Stimulated activated CD4-positive, alpha-beta T cell treated with anti-CD3 and anti-CD28 coated beads, Interleukin-4, amount 100 ng/mL, for 24 hours (primary cell): ENCODE measurements at places on chromosomes 5 and 9.
A peak's percentile ranks its signal among the peaks of the same experiment; 100 is the strongest.

DNA sequence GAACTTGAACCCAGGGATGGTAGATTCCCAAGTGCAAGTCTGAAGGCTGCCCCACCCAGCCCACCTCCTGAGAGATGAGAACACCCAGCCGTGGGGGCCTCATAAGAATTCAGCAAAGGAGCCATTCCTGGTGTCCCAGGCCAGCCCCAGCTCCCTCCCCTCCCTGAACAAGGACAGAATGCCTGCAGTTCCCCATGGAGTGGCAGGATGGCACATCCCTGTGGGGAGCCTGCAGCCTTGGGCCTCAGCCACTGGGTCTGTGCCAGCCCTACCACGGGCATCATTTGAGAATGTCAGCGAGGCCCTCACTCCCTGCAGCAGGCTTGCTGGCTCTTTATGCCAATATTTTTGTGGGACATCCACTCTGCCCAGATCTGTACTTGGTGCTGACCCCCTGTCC lies 36.2 kb upstream of the RAPGEF1 start:
- DNase-seq = no peak

GRCh38 chr9:123687246-123687751 lies 242.6 kb downstream of the DENND1A start:
- no peak for DNase-seq

DNA sequence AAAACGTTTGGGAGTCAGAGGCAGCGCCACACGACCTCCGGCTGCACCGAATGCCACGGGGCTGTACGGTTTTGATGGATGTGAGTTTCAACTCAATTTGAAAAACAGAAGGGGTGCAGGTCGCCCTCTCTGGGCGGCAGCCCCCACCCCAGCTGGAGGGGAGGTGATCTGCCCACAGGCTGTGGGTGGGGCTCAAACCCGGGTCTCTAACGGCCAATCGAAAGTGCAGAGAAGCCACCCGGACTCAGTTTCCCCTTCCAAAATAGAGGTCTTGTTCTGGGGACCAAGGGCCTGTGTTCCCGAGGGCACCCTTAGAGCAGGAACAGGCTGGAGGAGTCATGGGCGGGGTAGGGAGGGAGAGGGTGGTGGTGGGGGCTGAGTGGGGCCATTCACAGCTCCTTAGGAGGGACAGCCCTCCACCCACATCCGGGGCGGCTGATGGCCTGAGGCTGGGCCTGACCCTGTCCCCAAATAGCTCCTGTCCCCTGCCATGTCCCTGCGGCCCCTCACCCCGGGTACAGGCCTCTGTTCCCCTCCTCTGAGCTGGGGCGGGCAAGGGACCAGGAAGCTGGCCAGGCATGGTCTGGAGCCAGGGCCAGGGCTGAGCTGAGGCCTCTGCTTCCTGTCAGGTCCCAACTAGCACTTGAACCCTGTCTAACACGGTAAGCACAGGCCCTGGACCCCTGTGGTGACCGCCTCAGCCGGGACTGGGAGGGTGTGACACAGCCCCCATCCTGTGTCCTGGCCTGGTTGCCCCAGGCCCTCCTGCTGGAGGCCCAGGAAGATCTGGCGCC lies 22.6 kb upstream of the NOTCH1 start:
- DNase-seq = no peak

DNA sequence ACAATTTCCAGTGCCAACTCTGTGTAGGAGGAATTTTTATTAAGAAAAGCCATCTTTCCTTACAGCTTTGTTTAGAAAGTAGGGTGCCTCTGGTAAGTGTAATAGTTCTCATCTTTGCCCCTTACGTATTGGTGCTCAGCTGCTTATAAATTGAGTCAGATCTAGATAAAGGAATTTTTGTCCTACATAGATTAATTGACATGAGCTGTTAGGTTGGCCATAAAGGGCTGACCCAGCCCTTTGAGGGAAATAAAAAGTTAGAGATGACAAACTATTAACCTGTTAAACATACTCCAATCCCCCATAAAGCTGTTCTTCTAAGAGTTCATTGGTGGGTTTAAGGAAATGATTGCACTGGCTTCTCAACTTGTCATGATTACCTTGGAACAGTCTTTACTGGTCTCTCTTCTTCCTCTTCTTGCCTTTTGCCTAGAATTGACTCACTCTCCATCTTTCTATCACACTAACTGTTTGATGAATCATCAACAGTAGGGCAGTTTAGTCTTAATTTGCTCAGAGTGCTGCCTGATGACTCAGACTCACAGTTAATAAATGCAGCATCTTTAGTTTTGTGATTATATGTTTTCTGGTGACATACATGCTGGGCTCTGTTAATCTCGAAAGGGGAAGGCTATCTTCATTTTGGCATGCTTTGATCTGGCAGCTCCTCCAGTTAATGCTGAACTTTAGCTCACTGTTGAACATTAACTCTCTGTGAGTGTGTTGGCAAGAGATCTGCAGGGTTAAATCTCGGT lies 51.7 kb downstream of the ARHGAP26 start:
- peak; percentile 42 for DNase-seq

DNA sequence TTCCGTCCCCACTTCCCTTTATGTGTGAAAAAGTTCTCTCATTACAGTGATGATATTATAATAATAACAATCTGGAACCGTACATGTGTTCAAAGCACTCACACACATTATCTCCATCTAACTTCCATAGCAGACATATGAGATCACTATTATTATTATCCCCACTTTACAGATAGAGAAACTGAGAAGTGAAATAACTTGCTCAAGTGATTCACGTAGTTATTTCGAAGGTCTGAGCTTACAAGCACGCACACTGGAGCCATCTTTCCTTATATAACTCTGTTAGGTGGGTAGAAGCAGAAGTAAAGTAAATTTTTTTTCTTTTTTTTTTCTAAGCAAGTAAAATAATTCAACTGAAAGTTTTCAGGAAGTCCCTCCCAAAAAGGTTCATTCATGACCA lies 62.9 kb upstream of the PTGER4 start:
- DNase-seq = no peak

- no peak for DNase-seq
Observed at GRCh38 chr5:87829217-87829551, 416.5 kb upstream of the CCNH start.

GRCh38 chr5:64158827-64159226 lies 6.8 kb upstream of the RNF180 start:
- DNase-seq = no peak

GRCh38 chr9:90840696-90841095 lies 39.1 kb downstream of the SYK start:
- no peak for DNase-seq

- DNase-seq = no peak
Observed at GRCh38 chr5:118354797-118355196, 633.5 kb downstream of the DTWD2 start.

- no peak for DNase-seq
Observed at GRCh38 chr5:21644032-21644431, 1209.1 kb downstream of the CDH12 start.

- no peak for DNase-seq
Observed at GRCh38 chr9:132584601-132585560, 2.5 kb downstream of the BARHL1 start.

- DNase-seq = no peak
Observed at GRCh38 chr5:181200816-181201215, 4.2 kb downstream of the TRIM7 start.

DNA sequence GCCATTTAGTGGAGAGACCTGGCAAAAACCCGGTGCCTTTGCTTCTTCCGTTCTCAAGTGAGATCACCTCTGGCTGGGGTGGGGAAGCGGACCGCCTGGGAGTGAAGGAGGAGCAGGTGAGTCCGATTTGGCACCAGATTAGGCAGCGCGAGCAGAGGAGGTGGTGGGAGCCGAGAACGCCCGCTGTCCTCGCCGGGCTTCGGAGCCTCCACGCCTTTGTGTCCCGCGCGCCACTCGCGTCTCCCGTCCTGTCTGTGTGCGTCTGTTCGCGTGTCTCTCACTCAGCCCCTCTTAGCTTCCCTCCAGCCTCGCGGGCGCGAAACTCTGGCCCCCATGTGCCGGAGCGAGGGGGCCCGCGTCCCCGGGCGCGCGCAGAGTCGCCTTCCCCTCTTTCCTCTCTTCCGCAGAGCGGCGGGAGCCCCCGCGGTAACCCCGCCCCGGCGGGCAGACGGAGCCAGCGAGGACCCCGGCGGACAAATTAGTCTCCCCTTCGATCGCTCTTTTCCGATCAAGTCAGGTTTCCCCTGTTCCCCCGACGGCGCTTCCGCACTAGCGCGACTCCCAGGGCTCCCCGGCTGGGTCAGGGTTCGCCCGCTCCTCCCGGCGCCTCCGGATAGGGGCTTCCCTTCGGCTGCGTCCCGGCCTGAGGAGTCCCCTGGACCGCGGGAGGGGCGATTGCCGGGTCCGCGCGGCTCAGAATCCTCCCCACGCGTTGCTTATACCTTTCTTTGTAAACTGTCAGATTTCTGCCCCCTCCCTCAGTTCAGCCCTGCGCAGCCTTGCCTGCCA lies 7.1 kb downstream of the POU4F3 start:
- DNase-seq = no peak

- no peak for DNase-seq
Observed at GRCh38 chr5:81422671-81423070, 28.7 kb upstream of the ACOT12 start.

- no peak for DNase-seq
Observed at GRCh38 chr5:137146402-137146890, 352.7 kb downstream of the SPOCK1 start.

GRCh38 chr5:127153031-127153430 lies 79.7 kb upstream of the C5orf63 start:
- no peak for DNase-seq

DNA sequence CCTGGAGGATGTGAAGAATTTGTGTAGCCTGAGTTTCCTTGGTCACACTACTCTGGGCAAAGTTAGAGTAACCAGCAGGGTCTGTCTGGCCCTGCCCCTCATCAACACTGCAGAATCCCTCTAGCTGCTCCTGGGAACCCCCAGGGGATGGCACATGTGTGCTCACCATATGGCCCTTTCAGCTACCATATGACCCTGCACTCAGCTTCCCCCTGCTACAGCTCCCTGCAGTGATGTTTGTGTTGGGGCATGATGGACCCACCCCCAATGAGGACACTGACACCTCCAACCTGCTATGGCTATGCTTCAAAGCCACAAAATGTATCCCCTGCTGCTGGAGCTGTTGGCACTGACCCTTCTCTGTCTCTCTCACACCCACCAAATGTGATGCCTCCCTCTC lies 152.7 kb downstream of the SNX18 start:
- DNase-seq = no peak

DNA sequence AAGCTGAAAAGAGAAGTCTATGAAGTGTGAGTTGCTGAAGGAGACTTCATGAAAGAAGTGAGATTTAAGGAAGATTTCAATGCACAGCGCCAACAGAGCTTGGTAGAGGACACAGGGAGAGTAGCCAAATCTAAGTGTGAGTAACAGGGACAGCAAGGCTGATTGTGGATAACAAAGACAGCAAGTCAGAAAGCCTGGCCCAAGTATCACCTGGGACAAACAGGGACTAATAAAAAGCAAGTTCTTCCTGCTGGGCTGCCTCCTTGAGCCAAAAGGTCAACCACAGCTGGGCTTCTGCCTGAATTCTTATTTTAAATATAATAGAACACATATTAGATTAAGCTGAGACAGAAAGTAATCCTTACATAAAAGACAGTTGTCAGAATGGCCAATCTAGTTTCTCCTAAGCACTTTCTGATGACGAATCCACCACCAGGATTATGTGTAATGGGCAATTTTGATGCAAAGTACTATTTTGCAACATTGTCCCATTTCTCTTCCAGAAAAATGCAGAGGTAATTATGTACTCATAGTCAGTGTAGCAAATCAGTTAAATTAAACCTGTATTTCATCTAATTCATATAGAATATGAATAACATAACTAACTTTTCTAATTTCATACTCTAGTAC lies 73.8 kb downstream of the MAPKAP1 start:
- no peak for DNase-seq

GRCh38 chr5:170254056-170254455 lies 21.3 kb downstream of the C5orf58 start:
- DNase-seq = peak; percentile 75

DNA sequence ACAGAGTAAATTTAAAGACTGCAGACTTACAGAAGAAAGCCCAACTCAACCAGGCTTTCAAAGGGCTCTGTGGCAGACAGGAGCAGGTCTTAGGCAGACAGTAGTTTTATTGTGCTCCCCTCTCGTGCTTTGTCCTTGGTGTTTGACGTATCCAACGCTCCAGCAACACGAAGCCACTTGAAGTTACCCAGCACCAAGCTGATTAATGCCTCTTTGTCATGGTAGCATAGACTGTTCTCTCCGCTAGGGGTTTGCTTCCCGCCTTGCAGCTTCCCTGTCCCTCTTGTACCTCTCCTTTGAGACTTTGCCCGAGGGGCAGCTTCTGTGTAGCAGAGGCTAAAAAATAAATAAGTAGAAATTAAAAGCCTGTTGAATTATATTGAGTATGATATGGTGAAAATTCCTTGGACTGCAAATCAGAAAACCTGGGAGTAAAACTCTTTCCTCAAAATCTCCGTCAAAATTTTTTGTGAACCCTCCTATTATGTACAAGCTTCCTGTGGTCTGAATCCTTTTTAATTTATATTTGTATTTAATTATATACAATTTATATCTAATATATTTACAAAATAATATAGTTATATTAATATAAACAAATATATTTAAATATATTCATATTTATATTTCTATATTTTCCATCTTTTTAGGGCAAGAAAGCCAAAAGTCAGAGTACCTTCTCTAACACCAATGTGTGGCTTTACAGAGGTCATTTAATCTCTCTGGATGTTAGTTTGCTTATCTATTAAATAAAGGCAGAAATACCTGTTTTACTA lies 405.4 kb downstream of the DMAC1 start:
- no peak for DNase-seq

GRCh38 chr9:18623221-18624079 lies 149.5 kb downstream of the ADAMTSL1 start:
- DNase-seq = no peak

DNA sequence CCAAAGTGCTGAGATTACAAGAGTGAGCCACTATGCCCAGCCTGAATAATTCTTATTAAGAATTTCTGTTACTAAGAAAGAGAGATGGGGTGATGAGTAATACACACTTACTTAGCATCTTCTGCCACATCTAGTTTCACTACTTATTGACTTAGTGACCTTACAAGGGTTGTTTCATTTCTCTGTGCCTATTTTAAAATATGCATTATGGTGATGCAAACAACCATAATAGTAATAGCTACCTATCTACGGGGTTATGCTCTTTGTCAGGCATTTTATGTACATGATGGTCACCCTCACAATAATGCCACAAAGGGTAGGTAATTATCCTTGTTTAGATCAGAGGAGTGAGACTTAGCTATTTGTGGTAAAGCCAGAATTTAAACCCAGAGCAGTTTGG lies 499.0 kb upstream of the SGCD start:
- DNase-seq = no peak

- DNase-seq = no peak
Observed at GRCh38 chr9:131467214-131467935, 35.3 kb upstream of the POMT1 start.

DNA sequence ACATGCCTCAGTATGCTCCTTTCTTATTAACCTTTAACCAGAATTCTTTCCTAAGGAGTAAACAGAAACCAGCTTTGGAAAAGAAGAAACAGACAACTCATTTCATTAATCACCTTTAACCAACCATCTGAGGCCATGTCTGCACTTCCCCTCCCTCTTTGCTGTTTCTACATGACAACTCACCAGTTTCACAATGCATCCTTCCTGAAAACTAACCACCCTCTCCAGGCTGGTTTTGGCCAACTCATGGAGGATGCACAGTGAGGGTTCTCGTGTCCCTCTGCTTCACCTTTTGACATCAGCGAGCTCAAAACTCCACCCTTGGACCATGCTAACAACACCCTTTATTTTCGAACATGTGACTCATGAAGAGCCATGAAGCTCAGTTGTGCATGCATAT lies 244.1 kb downstream of the ELAVL2 start:
- DNase-seq = no peak

- DNase-seq = peak; percentile 42
Observed at GRCh38 chr9:128724744-128725211, 851 bp upstream of the ZDHHC12 start.

- DNase-seq = peak; percentile 47
Observed at GRCh38 chr9:135939351-135940265, 21.6 kb downstream of the UBAC1 start.
